ENCODE measurements at places on chromosomes 5 and 9.

GRCh38 chr5:140219068-140219991 is 44.3 kb downstream of the CYSTM1 start:
- no peak for DNase-seq

GRCh38 chr9:135604437-135605237 is 34.7 kb downstream of the GLT6D1 start:
- DNase-seq: no peak

- DNase-seq: no peak
Measured at GRCh38 chr5:81214848-81215247, 18.3 kb upstream of the CKMT2 start.

DNA sequence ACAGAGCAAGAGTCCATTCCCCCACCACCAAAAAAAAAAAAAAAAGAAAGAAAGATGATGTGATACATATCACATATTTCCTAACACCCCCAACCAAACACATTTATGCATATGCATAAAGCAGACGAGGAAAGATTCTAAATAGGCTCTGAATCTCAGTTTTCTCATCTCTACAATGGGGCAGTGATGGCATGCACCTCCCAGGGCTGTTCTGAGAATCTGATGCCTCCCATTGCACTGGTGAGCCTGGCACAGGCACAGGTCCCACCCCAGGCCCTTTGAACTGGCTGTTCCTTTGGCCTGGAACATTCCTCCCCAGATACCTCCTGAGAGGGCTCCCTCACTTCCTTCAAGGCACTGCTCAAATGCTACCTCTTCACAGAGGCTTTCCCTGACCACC is 116.5 kb downstream of the C9orf50 start:
- DNase-seq: no peak

DNA sequence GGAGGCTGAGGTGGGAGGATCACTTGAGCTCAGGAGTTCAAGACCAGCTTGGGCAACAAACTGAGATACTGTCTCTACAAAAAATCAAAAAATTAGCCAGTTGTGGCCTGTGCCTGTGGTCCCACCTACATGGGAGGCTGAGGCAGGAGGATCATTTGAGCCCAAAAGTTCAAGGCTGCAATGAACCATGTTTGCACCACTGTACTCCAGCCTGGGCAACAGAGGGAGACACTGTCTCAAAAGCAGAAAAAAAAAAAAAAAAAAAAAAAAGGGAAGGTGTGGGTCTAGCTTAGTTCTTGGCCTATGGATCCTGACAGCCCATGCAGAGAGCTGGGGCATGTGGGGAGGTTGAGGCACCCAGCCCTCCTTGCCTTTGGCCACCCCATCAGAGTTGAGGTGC is 10.9 kb downstream of the PLPP7 start:
- DNase-seq: no peak

Data from nephron progenitor cell (in vitro differentiated cells).